Activated CD4-positive, alpha-beta T cell treated with anti-CD3 and anti-CD28 coated beads, Interleukin-2, amount 10 ng/mL, durations not matched to agents 24 days and 14 days (primary cell): ENCODE measurements at places on chromosomes 3 and 15. TPM values are rescaled to one million over a fixed set of nuclear protein-coding genes. Genes with fewer than 3 reads are reported as not detected.

DNA sequence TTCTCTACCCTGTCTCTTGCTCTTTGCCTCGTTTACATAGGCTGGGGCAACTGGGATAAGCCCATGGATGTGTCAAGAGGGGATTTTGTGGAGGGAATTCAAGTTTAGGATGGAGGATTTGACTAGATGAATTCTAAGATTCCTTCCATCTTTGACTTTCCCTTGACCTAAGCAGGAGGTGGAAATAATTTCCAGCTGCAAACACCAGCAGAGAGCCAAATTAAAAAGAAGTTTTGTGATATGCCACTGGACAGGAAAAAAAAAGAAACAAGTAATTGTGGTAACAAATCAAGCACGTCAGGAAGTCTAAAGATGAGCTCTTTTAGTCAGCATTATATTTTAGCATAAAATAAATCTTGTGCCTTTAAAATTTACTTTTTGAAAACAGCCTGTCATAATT, 49.8 kb downstream of the KCNMB2 start:
- DNase-seq: no peak

GRCh38 chr15:44710236-44711095, 657 bp downstream of the PATL2 start:
- DNase-seq: peak; percentile 83

GRCh38 chr3:106728315-106729098, 648.7 kb upstream of the CCDC54 start:
- DNase-seq: no peak

GRCh38 chr3:115245899-115246298, 98.8 kb upstream of the ZBTB20 start:
- no peak for DNase-seq

DNA sequence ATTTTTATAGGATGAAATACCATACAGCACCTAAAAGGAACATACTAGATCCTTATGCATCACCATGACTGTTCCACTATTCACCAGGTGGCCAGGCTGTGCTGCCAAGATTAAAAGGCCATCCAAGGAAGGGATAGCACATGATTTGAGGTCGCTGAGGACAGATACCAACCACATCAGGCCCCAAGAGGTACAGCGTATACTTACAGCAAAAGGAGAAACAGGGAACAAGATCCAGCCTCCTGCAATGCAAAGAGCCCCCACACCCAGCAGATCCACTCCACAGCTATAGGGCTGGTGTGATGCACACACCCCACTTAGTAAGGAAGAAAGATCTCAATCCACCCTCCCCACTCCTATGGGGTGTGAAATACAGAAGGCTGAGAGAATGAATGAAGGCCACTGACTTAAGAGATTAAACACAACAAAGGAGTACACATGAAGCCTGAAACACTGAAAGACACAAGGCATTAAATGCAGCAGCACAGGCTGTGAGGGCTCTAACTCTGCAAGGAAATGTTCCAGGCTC, 32.0 kb upstream of the ZNF445 start:
- DNase-seq: peak; percentile 64

- DNase-seq: no peak
Observed at GRCh38 chr3:37301980-37302708, 127.8 kb upstream of the LRRFIP2 start.

GRCh38 chr3:162632672-162633071, 1136.1 kb downstream of the OTOL1 start:
- DNase-seq: no peak

DNA sequence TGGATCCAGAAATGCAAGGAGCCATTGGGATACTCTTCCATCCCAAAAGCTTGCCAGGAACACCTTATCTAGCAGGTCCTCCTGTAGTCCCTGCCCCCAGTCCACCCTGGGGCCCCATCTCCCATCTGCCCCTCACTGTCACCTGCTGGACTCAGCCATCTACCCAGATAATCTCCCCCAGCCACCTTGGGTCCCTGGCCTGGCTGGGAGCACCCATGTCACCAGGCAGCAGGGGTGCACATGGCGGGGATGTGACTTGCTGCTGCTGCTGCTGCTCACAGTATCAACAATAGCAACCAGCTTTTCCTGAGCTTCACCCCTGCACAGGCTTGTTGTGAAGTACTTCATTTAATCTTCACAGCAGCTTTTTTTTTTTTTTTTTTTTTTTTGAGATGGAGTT, 12.6 kb downstream of the PTH1R start:
- DNase-seq: no peak

- DNase-seq: peak; percentile 63
Observed at GRCh38 chr15:68228143-68228970, 1.2 kb downstream of the CLN6 start.

GRCh38 chr3:110343376-110343775, 728.2 kb upstream of the NECTIN3 start:
- DNase-seq: no peak

DNA sequence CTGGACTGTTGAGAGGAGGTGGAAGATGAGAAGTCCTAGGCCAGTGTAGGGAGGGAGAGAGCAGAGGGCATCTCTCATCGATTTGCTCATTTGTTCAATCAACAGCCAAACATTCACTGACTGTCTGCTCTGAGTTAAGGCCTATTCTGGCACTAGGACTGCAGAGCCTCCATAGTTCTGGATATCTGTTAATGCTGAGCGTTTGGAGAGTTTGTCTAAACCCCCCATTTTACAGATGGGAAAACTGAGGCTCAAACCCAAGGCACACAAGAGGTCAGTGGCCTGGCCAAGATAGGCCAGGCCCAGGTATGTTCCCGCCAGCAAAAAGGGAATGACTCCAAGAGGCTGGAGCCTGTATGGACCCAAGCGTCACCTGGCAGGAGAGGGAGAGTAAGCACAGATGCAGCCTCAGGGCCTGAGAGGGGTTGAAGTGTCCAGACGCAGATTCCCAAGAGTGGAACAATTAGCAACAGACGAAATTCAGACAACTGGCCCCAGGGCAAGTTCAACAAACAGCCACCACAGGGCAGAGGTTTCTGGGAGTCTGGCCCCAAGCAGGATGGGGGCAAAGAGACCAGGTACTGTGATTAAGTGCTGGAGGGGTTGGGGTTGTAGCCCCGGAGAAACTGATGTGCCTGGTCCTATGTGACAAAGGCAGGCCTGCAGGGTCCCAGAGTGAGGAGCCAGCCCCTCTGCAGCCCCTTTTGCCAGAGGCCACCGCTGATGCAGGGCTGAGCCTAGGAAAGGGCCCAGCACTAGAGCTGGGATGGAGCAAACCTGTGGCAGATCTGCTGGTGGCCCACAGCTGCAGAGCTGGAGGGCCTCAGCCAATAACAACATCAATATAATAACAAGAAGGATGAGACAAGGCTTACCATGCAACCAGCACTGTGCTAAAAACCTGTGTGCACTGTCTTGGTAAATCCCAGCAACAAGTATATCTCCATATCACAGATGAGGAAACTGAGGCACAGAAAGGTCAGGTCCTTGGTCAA, 245.1 kb upstream of the TLE3 start:
- DNase-seq: no peak

DNA sequence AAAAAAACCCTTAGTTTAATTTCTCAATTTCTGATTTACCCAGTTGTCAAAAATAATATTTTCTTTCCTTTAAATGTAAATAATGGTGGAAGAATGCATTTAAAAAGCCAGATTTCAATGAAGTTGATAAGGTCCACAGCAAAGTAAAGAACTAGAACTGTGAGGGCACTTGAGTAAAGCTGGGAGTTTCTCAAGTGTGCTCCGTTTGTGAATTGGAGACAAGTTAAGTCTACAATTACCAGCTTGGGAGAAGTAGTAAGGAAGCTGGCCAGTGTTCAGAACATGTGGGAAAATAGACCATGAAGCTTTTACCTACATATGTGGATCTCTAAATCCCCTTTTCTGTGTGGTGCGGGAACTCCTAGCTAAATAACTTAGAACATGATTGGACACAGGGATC, 239.4 kb downstream of the OXSM start:
- no peak for DNase-seq

DNA sequence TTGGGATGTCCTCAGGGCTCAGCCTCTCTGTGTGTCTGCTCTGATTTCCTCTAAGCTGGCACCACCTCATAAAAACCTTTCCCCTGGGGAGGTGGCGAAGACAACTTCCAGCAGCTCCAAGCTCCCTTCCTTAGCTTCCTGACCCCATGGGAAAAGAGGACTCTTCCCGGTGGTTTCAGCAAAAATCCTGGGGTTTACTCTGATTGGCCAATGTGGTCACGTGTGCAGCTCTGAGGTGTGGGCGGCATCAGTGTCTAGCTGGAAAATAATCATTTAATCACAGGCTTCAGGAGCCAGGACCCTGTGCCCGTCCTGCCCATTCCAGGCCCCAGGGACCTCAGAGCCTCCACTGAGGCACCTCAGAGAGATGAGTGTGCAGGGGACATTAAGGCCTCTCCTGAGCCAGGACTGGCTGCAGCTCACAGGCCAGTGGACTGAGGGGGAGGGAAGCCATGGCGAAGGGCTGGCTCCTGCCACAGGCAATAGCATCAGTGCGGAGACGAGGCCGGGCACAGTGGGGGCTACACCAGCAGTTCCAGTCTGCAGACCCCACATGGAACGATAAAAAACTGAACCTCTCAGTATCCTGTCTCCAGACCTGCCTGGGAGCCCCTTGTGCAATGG, 104.1 kb downstream of the TPRA1 start:
- no peak for DNase-seq

DNA sequence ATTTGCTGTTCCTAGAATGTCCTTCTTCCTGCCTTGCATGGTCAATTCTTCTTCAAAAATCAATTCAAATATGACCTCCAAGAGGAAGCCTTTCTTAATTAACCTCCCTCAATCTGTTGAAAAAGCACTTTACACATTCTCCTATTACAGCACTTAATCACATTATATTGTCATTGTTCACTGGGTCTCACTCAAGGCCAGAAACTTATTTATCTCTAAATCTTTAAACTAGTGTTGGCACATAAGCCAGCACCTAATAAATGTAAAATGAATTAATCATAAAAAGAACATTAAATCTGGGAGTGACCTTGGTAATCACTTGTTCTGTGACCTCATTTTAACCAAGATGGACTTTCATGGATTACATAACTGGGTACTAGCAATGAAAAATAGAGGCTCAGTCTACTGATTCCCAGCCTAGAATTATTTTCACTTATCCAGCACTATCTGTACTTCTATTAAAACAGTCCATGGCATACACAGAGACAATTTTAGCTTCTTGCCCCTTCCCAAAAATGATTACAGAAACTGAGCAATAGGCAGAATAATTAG, 22.1 kb downstream of the MSL2 start:
- no peak for DNase-seq

- peak; percentile 81 for DNase-seq
Observed at GRCh38 chr3:141553055-141553454, 66.2 kb downstream of the RASA2 start.

GRCh38 chr15:72766025-72766424, 17.5 kb downstream of the ADPGK start:
- no peak for DNase-seq

GRCh38 chr3:68703066-68703465, 229.3 kb downstream of the TAFA4 start:
- DNase-seq: no peak

- peak; percentile 63 for DNase-seq
Observed at GRCh38 chr3:123244128-123244527, 42.4 kb downstream of the SEC22A start.

DNA sequence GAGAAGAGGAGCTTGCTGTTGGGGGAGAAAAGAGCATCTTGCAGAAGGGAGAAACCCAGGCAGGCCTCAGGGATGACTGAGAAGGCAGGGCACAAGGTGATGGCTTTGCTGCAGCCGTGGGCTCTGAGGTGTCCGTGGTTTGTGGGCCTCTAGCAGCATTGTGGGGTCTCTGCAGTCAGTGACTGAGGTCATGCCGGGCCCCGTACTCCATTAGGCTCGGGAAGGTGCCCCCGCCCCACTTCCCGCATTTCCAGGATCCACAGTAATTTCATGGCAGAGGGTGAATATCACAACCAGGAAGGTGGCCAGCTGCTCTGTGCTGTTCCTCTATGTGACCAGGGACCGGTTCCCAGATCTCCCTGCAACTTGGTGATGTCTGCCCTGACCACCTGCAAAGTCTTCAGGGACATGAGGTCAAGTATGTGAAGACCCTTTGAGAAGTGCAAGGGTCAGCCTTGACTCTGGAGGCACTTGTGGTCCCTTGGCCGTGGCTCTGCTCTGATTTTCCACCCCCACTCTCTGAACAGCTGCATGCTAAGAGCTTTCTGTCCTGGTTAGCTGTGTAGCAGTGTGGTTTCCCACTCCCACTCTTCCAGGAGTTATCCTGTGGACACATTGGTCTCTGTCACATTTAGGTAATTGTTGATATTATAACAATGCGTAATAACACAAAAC, 3.6 kb downstream of the KLF13 start:
- no peak for DNase-seq

DNA sequence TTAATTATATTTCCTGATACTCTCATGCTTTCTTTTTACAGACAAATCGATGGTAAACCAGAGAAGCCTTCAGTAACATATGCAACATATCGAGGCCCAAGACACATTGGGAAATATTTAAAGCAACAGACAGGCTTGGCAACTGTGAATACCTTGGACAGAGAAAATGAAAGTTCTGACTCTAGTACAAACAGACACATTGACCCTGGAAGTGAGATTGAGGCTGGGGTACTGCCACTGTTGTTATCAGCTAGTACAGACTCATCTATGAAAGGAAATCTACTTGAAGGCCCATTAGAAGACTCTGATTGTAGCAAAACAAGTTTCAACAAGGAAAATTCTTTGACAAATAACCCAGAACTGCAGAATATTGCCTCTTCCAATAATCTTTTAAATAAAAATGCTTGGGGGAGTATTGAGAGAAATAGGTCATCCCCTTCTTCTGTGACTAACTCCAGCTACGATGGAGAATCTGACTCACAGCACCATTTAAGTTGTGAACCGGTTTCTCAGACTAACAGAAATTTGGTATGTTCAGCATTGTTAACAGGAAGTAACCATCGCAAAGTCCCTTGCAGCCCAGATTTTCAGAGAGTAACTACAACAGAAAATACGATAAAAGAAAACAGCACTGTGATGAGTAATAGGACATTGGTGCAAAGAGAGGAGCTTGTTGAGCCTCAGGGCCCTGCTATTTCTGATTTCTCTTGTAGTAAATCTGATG, 50.2 kb downstream of the CRYBG3 start:
- DNase-seq: peak; percentile 81

DNA sequence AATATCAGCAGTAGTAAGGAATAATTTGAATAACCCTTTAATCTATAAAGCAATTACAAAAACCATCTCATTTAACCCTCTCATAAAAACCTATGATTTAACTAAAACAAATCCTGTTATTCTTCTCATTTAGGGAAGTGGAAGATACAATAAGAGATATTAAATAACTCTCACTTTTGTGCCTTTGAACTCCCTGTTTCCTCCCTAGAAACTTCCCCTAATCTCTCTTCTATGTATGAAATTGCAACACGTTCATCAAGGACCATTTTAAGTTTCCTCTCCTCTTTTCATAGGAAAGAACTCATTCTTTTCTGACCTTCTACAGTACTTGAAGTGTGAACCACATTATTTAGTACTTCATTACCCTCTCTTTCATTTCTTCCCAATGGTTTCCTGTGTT, 18.8 kb upstream of the FAM81A start:
- DNase-seq: no peak

Gene SLC2A2
- not detected in 2 replicates for total RNA-seq

Gene VGLL3
- total RNA-seq: not detected in 2 replicates

Gene GNAT1
- not detected in 2 replicates for total RNA-seq

Gene ACTRT3
- total RNA-seq: 0.85 and 1.1 TPM in 2 replicates

Gene CCR1
- 5.9 and 6.7 TPM in 2 replicates for total RNA-seq

Gene FAN1
- total RNA-seq: 29.4 and 31.2 TPM in 2 replicates

Gene KIF7
- total RNA-seq: 1.9 TPM in 2 replicates
